Stimulated activated CD8-positive, alpha-beta memory T cell treated with anti-CD3 and anti-CD28 coated beads, Interleukin-15, amount 100 ng/mL, for 48 hours (primary cell): ENCODE measurements at places on chromosomes 11 and 22.

- no peak for DNase-seq
Observed at GRCh38 chr11:73223998-73224730, 6.1 kb downstream of the P2RY2 start.

- DNase-seq, result no peak
Observed at GRCh38 chr11:72375241-72375960, 58.9 kb downstream of the CLPB start.

DNA sequence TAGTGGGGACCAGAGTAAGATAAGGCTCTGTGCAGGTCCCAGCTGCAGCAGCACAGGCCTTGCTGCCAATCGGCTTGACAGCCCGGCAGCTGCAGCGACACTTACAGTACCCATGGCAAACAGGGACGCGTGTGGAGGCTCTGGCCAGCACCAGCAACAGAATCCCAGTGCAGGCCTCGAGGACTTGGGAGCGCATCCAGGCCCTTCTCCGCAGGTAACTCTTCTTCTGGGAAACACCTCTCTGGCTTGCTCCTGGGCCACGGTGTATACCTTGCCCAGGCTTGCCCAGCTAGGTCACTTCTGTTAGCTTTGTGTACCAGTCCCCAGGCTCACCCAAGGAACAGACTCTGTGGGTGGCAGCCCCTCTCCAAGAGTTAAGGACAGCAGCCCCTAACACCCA lies 126.7 kb downstream of the CTTN start:
- no peak for DNase-seq

GRCh38 chr11:83008581-83008923 lies 63.1 kb downstream of the RAB30 start:
- no peak for DNase-seq

DNA sequence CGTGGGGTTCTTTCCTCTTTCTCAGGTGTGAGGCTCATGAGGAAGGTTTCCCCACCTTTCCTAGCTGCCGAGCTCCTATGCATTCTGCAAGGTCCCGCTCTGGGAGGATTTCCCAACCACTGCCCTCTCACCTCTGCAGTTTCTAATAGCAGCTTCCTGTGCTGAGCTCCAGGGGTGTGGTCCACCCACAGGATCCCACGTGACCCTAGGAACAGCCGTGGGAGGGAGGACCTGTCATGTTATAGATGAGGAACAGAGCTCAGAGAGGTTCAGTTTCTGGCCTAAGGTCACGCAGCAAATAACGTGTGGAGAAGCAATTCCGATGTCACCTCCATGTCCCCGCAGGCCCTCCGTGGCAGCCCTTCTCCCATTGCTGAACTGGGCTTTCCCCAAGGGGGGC lies 38.5 kb downstream of the FLRT1 start:
- no peak for DNase-seq

GRCh38 chr11:87819151-87819550 lies 356.1 kb downstream of the RAB38 start:
- DNase-seq, result no peak

DNA sequence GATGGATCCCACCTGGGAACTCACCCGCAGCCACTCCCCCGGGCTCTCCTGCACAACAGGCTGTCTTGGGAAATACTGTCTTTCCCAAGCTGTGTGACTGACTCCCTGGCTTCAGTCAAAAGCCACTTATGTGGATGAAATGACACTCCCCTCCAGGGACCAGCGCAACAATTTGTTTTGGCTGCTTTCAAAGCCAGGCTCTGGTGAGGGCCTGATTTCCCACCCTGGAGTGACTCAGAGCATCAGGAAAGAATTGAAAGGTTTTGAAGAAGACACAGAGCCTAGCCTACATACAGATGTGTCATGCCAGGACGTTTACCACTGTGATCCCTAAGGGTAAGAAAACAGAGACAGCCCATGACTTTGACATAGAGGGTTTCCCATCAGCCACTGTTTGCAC lies 550.5 kb downstream of the MIAT start:
- DNase-seq, result no peak

DNA sequence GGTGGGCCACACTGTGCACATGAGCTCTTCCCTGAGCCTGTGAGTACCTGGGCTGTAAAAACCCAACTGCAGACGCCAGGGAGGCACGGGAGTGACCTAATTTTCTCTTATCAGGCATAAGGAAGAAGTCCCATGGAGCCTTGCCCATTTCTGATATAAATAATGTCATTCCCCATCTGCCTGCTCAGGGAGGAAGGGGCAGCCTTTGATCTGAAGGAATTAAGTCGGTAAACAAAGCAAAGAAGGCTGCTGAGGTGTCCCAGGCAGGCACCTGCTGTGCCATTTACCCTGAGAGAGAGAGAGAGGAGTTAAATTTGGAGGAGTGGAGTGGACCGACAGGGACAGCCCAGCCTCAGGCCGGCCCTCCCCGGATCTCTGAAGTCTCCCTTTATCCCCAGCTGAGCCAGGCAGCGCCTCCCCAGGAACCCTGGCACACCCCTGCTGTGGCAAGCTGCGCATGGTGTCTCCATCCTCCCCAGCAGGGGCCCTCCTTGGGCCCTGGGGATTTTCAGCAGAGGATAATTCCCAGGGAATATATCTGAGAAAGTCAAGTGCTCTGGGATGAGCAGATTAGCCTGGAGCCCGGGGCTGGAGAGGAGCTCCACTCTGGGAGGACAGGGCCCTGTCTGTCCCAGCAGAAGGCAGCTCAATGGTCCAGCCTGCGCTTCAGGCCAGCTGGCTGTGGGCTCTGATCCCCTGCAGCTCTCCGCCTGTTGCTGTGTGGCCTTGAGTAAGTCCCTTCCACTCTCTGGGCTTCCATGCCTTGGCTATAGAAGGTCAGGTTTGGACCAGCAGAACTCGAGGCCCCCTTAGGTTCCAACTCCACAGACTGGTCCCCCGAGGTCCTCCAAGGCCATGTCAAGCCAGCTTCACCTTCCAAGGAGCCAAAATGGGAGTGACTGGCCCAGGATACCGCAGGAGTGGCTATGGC lies 17.5 kb upstream of the CABP7 start:
- DNase-seq, result no peak

GRCh38 chr22:44709881-44710392 lies 7.9 kb downstream of the PRR5 start:
- DNase-seq, result peak; percentile 19

DNA sequence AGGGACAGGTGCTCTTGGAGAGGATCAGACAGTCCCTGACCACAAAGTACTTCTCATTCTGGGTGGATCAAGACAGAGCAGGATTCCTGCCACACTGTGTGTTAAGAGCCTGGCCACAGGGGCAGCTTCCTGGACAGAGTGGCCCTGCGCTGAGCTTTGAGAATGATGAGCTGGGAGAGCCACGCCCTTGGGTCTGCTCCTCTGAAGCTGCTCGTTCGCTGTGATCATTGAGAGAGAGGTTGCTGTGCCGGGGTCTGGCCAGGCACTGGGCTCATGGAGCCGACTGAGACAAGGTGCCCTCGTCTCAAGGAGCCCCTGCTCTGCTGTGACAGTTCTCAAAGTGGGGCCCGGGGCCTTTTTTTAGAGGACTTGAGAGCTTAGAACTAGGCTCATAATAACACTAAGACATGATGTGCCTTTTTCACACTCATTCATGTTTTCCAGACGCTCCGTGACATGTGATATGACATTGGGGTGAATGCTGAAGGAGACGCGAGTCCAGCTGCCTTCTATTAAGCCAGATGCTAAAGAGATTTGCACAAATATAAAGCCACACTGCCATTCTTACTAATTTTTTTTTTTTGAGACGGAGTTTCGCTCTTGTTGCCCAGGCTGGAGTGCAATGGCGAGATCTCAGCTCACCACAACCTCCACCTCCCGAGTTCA lies 1.6 kb upstream of the MFRP start:
- no peak for DNase-seq
